ENCODE measurements at places on chromosomes 3 and 15. TPM values are rescaled to one million over a fixed set of nuclear protein-coding genes. Genes with fewer than 3 reads are reported as not detected.
A peak's percentile ranks its signal among the peaks of the same experiment; 100 is the strongest.

MED12L gene
- 0.11 TPM for total RNA-seq

GOLGA6L7 gene
- not detected for total RNA-seq

FANCI gene
- 36.5 TPM for total RNA-seq

ARPP21 gene
- 0.07 TPM for total RNA-seq

CRYGS gene
- 1.4 TPM for total RNA-seq

GRCh38 chr15:92087211-92087610 is 233.7 kb downstream of the SLCO3A1 start:
- DNase-seq, result no peak

- DNase-seq, result no peak
Measured at GRCh38 chr3:188578576-188579363, 424.8 kb downstream of the LPP start.

- no peak for DNase-seq
Measured at GRCh38 chr15:90862964-90863778, 5.2 kb upstream of the FURIN start.

GRCh38 chr15:74132681-74133651 is 2.6 kb downstream of the ISLR2 start:
- DNase-seq, result no peak

DNA sequence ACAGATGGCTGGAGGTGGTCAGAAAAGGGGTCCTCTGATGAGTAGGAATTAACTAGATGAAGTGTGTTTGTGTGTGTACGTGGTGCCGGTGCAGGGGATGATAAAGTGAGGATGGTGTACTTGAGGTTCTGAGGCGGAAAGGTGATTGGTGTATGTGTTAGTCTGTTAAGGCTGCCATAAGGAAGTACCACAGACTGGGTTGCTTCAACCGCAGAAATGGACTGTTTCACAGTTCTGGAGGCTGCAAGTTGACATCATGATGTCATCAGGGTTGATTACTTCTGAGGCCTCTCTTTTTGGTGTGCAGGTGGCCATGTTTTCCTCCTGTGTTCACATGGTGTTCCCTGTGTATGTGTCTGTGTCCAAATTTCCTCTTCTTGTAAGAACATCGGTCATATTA is 202.4 kb upstream of the RGMA start:
- DNase-seq, result no peak

GRCh38 chr3:197750858-197751737 is 1.4 kb downstream of the FYTTD1 start:
- no peak for DNase-seq

GRCh38 chr3:183377307-183377959 is 51.0 kb downstream of the MCF2L2 start:
- no peak for DNase-seq

DNA sequence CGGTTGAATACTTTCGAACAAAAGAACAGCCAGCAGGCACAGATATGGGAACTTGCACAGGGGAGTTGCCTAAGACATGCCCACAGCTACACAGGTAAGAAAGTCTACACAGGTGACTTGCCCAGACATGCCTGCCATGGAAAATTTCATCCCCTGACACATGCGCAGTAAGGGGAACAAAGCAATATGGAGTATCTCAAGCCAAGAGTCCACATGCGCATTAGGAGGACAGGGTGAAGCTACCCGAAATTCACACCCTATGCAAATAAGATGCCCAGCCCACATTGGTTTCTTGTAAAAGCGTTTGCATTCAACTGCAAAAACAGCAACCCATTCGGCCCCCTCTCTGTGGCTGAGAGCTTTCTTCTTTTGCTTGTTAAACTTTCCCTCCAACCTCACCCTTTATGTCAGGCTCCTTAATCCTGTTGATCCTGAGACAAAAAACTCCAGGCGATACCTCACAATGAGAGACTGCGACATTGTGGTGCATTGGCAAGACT is 49.3 kb upstream of the TRPM1 start:
- DNase-seq, result no peak

DNA sequence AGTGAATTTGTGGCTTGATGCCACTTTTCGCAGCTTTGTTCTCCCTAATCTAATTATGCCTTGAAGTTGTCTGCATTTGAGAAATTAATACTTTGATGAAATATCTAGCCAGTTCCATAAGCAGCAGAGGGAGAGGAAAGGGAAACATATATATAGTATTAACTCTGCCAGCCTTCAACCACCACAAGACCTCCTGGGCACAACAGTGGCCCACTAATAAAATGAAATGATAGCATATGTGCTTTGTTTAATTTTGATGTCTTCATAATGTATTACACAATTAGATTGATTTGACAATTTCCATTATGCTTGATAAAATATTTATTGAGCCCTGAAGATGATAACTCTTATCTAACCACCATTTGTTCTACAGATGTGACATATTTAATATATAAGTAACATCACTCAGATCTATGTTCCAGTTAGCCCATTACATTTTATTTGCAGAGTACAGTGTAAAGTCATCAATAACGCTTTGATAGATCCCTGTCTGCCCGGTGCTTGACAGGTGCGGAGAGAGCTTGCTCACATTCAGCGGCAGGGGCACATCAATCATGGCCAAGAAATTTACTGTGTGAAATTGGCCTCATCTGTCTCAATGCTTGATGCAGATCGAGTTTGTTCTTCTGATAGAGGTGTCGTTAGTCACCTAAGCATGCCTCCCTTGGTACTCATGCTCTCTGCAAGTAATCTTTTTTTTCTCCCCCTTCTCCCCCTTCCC is 187.4 kb downstream of the MECOM start:
- no peak for DNase-seq

DNA sequence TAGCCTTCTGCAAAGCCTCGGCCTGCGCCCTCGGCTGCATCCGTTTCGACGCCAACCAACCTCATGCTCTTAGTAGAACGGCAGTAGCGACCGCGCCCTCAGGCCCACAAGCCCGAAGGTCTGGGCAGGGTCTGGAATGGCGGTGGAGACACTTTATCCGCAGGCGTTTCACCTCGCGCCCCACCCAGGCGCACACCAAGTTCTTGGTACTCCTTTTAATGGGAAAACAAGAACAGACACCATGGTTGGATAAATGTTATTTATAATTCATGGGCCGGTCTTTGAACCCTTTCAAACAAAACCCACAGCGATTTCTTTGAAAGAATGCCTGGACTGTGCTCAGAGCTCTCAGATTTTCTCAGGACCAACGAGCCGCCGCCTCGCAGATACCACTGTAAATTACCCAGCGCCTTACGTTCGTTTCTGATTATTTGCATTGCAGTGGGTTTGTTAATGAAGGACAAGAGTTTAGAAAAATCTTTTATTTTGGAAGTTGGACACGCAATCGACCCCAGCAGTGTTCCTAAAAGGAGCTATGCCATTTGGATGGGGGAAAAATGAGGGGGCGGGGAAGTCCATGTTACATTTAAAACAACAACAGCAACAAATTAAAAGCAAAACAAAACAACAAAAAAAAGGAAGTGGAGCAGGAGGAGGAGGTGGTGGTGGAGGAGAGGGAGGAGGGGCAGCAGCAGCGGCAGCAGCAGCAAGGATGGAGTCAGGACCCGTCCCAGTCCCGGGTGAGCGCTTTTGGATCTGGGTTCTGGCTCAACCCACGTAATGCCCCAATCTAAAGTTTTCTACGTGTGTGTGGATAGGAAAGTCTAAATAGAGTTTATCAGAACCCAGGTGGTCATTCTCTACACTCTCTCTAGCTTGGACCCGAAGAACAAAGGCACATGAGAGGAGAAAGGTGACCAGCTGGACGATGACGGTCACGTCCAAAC is 993 bp upstream of the ISL2 start:
- no peak for DNase-seq

DNA sequence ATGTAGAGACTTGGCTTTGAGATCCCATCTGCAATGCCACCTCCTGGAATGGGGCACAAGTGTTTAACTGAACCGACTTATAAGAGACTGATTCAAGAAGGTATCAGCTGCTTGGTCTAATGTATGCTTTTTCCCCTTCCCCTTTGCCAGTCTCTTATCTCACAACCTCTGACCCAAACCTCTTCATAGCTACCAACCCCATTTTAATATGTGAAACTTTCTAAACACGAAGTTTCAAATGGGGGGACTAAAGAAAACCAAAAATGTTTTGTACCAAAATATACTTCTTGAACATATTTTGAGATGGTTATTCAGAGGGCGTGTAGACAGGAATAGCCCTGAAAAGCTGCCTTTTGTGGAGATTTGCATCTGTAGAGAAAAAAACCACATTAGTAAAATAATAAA is 73.1 kb downstream of the OXSM start:
- DNase-seq, result no peak

DNA sequence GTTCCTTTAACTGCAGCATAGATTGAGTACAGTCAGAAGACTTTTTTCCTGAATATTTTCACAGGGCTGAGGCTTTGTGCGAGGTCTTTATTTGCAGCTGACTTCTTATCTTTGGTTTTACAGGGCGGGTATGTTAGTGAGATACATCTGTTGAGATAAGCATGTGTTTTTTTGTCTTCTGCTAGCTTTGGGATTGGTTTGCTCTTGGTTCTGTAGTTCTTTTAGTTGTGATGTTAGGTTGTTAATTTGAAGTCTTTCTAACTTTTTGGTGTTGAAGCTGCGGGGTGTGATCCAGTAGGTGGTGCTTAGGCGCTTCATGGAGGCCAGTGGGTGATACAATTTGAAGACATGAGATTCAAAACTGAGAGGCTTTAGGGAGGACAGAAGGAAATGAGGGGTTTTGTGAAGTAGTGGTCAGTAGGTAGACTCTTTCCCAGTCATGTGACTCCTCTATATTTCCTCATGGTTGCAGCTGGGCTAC is 67.9 kb upstream of the TNFSF10 start:
- DNase-seq, result no peak

- DNase-seq, result no peak
Measured at GRCh38 chr15:94323076-94323475, 91.7 kb downstream of the MCTP2 start.

- no peak for DNase-seq
Measured at GRCh38 chr3:85075663-85076062, 116.9 kb downstream of the CADM2 start.

GRCh38 chr3:103968751-103969150 is 1398.0 kb upstream of the ALCAM start:
- no peak for DNase-seq

DNA sequence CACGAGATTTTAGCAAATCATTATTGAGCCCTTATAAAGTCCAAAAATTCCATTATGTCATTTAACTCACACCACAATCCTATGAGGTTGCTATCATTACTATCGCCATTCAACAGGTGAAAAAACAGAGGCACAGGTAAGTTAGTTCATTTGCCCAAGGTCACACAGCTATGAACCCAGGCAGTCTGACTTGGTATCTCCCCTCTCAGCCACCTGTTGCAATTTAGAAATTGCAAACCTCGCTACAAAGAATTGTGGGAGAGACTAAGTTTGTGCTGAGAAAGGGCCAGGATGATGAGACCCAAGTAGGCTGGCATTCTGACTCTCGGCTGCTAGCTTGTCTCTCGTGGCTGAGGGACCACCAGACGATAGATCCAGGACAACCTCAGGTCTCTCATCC is 57.7 kb downstream of the LMCD1 start:
- no peak for DNase-seq

- DNase-seq, result peak; percentile 19
Measured at GRCh38 chr3:143897576-143898295, 49.5 kb upstream of the SLC9A9 start.

- no peak for DNase-seq
Measured at GRCh38 chr3:184235381-184236032, 6.1 kb downstream of the VWA5B2 start.

DNA sequence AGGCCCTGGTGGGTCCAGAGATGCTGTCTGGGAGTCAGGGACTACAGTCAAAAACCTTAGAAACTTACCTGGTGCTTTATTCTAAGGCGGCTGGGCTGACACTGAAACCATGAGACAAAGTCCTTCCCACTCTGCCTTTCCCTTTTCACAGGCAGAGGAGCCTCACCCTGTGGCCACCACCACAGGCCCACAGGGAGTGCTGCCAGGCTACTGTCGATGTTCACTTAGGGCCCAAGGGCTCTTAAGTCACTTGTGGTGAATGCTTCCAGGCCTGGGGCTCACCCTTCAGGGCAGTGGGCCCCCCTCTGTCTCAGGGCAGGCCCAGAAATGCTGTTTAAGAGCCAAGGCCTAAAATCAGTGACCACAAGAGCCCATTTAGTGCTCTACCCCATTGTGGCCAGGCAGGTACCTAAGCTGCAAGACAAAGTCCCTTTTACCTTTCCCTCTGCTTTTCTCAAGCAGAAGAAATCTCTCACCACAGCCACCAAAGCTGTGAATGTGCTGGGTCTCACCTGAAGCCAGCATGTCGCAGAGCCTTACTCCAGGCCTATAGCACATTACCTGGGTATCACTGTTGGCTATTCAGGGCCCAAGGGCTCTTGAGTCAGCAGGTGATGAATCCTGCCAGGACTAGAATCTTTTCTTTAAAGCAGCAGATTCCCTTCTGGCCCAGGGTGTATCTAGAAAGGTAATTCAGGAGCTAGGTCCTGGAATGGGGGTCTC is 39.5 kb upstream of the GOLGA6B start:
- DNase-seq, result no peak

DNA sequence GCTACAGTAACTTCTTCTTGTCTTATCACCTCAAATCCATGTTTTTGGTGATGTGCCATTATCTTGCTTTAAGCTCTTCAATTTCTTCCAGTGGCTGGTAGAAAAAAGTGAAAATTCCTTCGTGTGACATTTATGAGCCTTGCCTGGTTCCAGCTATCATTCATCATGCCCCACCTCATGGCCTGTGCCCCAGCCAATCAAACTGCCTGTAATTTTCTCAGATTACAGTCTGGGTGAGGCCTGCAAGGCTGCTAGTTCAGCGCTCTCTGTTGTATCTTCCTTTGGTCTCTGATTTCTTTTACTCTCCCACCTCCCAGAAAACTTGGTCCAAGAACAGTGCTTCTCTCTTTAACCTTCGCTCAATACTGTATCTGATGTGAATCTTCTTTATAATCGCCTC is 249.3 kb upstream of the ZNF717 start:
- no peak for DNase-seq

- no peak for DNase-seq
Measured at GRCh38 chr15:51759557-51760070, 8.2 kb downstream of the TMOD2 start.

- no peak for DNase-seq
Measured at GRCh38 chr3:155386919-155387318, 93.4 kb upstream of the STRIT1 start.
